Neural progenitor cell (in vitro differentiated cells): ENCODE measurements at places on chromosomes 7 and 10.

DNA sequence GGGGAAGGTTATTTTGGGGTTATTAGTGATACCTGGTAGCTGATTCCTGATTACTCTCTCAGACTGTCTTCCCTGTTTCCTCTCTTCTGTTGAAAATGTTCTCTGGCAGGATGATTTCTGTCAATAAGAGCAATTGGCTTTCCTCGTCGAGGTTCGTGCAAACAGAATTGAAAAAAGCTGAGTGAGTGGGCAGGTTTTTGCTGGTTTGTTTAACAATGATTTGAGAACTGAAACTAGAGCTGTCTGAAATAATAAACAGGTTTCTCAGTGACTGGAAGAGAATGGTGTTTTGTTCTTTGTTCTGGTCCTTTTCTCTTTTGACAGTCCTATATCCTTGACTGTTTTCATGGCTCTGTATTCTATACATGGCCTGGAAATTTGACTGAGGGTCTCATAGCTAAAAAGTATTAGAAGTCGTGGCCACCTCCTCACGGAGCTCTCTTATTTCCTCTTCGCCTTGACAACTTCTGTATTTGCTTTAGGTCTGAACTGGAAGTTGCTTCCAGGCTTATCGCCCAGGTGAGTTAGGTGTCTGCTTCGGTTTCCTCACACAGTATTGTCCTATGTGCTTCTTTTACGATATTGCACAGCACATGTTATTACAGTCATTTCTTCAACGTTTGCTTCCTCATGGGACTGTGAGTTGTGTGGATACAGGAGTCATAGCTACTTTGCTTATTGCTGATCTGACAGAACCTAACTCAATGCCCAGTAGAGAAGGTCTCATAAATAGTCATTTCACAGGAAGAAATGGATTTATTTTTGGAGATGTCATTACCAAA, 403.6 kb downstream of the NRG3 start:
- no peak for DNase-seq

GRCh38 chr10:130111852-130112180, 1.2 kb upstream of the C10orf143 start:
- no peak for DNase-seq

DNA sequence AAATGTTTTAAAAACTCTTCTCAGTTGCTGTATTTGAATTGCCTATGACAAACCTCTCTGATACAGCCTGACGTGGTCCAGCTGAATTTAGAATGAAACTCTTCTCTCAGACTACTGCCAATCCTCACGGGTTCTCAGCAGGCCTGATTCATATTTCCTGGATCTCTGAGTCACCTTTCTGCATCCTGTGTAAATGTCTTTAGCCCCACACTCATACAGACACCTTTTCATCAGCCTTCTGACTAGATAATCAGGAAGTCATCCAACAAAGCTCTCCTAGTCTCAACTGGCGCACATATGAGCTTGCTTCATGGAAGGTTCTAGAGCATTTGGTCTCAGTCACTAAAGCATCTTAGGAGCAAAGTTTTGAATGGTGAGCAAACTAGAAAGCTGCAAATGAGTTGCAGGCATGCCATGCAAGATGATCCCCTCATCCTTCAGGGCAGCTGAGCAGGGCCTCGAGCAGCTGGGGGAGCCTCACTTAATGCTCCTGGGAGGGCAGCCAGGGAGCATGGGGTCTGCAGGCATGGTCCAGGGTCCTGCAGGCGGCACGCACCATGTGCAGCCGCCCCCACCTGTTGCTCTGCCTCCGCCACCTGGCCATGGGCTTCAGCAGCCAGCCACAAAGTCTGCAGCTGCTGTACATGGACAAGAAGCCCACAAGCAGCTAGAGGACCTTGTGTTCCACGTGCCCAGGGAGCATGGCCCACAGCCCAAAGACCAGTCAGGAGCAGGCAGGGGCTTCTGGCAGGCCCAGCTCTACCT, 182.8 kb downstream of the ARHGAP12 start:
- DNase-seq = no peak

- DNase-seq = no peak
Measured at GRCh38 chr7:18511351-18512140, 16.0 kb downstream of the HDAC9 start.

DNA sequence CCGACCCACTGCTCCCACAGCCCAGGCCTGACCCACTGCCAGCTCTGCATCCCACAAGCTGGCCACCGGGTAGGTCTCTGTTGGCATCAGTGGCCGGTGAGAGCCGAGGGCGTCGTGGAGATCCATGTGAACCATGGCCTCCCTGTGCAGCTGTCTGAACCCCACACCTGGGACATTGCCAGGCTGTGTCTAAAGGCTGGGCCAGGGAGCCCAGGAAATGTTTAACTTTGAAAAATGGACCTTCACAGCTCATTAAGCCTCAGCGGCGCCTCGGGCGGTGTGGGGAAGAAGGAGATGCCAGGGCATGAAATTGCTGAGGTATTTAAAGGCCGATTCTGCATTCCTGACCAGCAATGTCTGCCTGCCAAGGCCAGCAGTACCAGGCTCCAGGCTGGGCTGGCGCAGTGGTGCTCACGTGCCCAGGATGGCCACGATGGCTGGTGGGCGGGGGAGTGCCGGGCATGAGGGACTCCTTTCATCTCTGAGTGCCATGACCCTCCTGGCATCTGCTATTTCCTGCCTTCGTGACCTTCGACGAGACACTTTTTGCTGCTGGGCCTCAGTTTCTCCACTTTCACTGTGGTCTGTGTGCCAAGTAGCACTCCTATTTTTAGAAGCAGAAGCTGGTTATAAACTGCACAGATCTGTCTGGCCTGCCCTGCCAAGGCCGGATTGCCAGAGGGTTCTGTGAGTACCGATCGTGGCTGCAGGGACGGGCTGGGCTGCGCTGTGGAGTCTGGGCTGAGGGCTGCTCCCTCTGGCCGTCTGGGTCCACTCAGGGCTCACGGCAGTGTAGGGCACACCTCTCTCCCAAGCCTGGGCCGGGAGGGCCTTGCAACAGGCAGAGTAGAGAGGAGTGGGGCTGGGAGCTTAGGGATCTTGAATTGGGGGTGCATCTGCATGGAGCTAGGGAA, 21.8 kb downstream of the ELFN1 start:
- no peak for DNase-seq

DNA sequence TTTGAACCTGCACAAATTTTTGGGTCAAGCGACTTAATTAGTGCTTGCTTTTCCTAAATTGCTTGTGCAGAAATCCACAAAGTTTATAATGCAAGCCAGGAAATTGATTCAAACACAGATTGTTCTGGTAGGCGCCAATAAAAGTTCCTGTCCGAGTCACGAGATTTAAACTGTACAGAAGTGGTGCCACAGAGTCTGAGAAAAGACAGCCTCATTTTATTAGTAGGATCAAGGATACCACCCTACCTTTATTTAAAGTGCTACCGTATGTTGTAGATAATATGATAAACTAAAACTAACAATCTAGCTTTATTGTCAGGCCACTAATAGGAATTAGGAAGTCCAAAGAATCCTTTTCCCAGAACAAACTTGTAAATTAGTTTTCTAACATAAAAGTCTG, 696.7 kb downstream of the TNS3 start:
- DNase-seq = no peak
